Uterus (tissue), 4 donors: ENCODE measurements at places on chromosomes 12 and 14. TPM values are rescaled to one million over a fixed set of nuclear protein-coding genes. Genes with fewer than 3 reads are reported as not detected.

GRCh38 chr12:122363782-122364181 lies 58.7 kb downstream of the CLIP1 start:
- no peaks in the 10 kb centered on the region for H3K27me3 ChIP-seq
- H3K4me1 ChIP-seq = no peaks in the 10 kb centered on the region
- H3K36me3 ChIP-seq = no peaks in the 10 kb centered on the region
- DNase-seq = no peak
- H3K4me3 ChIP-seq = no peak overlapping the region

The TOMM20L gene
- not detected for total RNA-seq

GRCh38 chr12:82583756-82584155 lies 103.0 kb upstream of the TMTC2 start:
- no peak for DNase-seq
- H3K4me3 ChIP-seq = no peak overlapping the region
- no peaks in the 10 kb centered on the region for H3K36me3 ChIP-seq
- no peaks in the 10 kb centered on the region for H3K27me3 ChIP-seq

DNA sequence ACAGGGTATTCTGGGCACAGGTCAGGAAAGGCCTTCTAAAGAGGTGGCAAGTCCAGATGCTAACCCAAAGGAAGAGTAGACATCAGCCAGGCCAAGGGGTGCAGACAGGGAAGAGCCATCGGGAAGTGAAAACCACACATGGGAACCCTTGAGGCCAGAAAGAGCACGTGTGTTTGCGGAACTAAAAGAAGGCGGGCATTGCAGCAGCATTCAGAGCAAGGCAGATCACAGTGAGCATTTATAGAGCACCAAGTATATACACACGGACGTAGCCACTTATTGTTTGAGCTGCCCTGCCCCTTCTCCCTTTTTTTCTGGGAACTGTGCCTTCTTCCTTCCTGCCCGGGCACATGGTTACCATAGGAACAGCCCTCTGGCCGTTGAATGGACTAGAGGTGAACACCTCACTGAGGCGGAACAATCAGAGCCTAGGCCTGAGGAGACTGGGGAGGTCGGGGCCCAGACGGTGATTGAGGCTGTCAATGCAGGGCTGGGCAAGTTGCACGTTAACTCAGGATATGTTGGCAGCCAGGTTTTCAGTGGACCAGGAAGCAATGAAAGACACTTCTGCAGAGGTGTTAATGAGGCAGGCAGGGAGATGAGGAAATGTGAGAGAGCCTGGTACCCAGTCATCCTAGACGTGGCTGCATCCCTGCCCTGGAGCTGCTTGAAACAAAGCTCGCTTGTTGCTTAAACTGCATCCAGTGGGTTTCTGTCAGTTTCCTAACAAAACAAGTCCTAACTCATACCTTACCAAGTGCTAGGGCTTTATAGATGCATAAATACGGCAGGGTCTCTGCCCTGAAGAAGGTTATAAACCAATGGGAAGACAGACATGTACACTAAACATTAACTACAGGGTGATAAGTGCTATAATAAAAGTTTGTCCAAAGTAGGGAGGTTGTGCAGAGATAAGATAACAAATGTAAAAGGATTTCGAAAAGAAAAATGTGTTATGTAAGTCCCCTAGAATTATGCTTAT lies 34.2 kb downstream of the MOAP1 start:
- no peaks in the 10 kb centered on the region for H3K36me3 ChIP-seq
- H3K27me3 ChIP-seq = no peaks in the 10 kb centered on the region
- no peak overlapping the region for H3K27ac ChIP-seq
- no peak overlapping the region for H3K4me3 ChIP-seq

DNA sequence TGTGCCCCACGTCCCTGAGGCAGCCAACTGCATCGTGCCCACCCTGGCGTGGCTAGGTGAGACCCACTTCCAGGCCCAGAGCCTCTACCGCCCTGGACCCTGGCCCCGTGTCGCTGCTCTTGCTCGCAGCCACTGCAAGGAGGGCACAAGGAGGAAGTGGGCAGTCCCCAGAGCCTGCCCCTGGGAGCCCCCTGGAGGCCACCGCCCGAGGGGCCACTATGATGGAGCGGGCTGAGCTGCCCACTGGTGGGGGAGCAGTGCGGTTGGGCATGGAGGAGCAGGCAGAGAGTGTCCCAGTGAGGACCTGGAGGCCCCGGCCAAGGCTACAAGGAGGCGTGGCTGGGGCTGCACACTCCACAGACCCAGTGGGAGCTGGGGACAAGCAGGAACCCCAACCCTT lies 323.6 kb downstream of the PCNX1 start:
- no peaks in the 10 kb centered on the region for H3K36me3 ChIP-seq
- H3K27me3 ChIP-seq = no peaks in the 10 kb centered on the region
- DNase-seq = no peak

- DNase-seq = peak; percentile 70
- H3K27ac ChIP-seq = peak overlapping the region; percentile 82
- H3K4me3 ChIP-seq = no peak overlapping the region
- H3K36me3 ChIP-seq = no peaks in the 10 kb centered on the region
- H3K4me1 ChIP-seq = peaks cover 14% of the 10 kb centered on the region
These were observed 59.6 kb upstream of the NCOR2 start for GRCh38 chr12:124626971-124627411.

DNA sequence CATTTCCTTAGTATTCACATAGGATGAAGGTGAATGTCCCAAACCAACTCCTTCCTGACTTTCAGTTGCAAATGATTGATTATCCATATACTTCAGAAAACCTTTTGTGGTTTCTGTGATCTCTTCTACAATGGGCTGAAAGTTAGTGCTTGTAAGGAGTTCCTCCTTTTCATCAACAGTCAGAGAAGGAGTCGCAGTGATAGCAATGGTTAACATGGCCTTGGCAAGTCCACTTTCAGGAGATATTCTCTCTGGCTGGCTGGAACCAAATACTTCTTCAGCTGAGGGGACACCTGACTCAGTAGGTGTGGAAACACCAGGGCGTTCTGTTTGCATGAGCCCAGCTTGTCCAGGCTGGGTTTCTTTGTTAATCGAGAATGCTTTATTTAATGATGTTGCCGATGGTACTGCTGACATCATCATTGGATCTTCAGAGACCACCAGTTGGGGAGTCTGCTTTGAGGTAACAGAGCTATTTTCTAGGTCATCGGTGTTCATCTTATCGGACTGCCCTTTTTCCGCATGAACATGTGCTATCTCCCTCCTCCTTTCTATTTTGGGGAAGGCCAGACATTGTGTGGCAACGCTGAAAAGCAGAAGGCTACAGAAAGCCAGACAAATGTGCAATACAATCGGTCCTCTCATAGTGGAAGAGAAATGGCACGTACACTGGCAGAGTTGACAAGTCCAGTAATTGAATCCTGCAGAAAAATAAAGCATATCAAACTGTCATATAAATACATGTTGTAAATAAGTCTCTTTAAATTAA lies 13.1 kb downstream of the ARMH4 start:
- H3K4me1 ChIP-seq = no peaks in the 10 kb centered on the region
- H3K27me3 ChIP-seq = no peaks in the 10 kb centered on the region
- no peaks in the 10 kb centered on the region for H3K36me3 ChIP-seq
- H3K27ac ChIP-seq = no peak overlapping the region
- no peak for DNase-seq

The CLEC4E gene
- not detected for total RNA-seq

The TMPRSS12 gene
- not detected for total RNA-seq

GRCh38 chr12:56333197-56333678 lies 562 bp downstream of the PAN2 start:
- no peaks in the 10 kb centered on the region for H3K36me3 ChIP-seq
- no peaks in the 10 kb centered on the region for H3K4me1 ChIP-seq
- peak overlapping the region; percentile 98 for H3K27ac ChIP-seq
- H3K27me3 ChIP-seq = no peaks in the 10 kb centered on the region
- H3K4me3 ChIP-seq = peak overlapping the region; percentile 68

DNA sequence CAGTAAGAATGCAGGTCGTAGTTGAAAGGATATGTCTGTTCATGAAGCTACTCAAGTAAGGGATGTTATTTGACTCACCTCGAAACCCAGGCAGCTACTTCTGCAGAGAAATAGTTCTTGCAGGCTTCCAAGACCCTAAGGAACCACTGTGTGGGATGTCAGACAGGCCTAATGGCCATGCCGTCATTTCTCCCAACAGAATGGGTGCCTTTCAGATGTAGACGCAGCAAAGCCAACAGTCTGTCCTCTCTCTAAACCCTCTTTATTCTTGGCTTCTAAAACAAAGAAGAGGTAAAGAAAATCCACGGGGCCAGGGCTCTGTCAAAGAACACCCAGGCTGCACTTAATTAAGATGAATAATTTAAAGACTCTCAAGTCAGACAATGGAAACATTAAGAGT lies 19.0 kb upstream of the ACTN1 start:
- no peak overlapping the region for H3K4me3 ChIP-seq
- H3K27ac ChIP-seq = no peak overlapping the region
- H3K36me3 ChIP-seq = no peaks in the 10 kb centered on the region
- H3K4me1 ChIP-seq = no peaks in the 10 kb centered on the region
- DNase-seq = no peak

DNA sequence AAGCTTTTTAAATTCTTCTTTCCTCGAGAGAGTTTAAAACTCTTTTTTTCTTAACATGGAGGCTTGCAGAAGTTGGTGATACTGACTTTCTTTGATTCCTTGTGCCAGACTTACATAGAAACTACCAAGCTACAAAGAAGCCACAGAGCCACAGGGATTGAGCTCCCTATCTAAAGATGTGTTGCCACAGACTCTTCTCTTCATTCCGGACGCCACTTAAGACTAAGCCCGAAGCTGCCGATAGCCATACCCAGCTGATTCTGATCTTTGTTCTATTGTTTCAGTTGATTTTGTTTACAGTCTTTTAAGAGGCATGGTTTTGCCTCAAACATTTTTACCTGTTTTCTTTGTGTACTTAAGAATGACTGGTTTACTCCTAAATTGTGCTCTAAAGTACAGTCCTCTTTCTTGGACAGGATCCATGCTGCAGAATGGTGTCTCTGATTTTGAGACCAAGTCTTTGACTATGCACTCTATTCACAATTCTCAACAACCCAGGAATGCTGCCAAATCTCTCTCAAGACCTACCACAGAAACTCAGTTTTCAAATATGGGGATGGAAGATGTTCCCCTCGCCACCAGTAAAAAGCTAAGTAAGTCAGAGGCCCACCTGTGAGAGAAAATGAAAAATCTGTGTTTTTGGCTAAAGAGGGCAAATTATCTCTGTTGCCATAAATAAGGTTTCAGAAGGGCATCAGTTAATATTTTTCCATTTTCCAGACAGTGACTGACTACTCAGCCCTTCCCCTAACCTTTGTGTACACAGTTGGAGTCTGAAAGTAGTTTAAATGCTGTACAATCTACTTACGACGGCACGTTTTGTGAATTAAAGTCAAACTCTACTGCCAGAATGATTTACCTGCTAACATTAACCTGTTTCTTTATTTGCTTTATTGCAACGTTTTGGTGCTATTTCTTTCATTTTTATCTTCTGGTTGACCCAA lies 42.1 kb upstream of the KCNH3 start:
- no peaks in the 10 kb centered on the region for H3K4me1 ChIP-seq
- no peak overlapping the region for H3K27ac ChIP-seq
- H3K36me3 ChIP-seq = no peaks in the 10 kb centered on the region
- no peak overlapping the region for H3K4me3 ChIP-seq

DNA sequence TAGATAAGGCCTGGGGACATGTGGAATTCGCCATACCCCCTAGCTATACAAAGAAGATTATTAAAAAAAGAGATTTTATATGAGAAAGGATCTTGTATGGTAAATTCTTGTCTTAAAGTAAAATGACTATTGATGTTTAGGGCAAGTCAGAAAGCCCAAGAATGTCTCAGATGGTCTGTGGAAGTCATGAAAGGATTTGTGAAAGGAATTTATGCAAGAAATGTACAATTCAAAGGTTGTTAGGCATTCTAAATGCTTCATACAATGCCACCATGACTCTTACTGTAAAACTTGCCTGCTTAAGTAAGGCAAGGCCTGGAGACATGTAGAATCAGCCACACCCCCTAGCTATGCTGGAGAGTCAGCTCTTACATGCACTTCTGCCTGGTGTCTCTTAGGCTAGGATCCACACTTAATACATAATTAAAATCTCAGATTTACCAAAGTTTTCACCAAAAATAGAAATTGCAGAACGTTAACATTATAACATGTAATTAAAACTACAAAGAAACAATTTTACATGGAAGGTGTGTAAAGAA lies 8.9 kb upstream of the ETNK1 start:
- H3K27ac ChIP-seq = no peak overlapping the region
- H3K4me3 ChIP-seq = no peak overlapping the region
- no peaks in the 10 kb centered on the region for H3K36me3 ChIP-seq
- H3K4me1 ChIP-seq = no peaks in the 10 kb centered on the region
- H3K27me3 ChIP-seq = no peaks in the 10 kb centered on the region

GRCh38 chr14:55451398-55451797 lies 11.0 kb upstream of the TBPL2 start:
- H3K36me3 ChIP-seq = no peaks in the 10 kb centered on the region
- H3K4me3 ChIP-seq = no peak overlapping the region
- no peak overlapping the region for H3K27ac ChIP-seq

The HSP90B1 gene
- 475 TPM for total RNA-seq

The ITGB7 gene
- total RNA-seq = 2.0 TPM

The PTPRB gene
- total RNA-seq = 107 TPM

DNA sequence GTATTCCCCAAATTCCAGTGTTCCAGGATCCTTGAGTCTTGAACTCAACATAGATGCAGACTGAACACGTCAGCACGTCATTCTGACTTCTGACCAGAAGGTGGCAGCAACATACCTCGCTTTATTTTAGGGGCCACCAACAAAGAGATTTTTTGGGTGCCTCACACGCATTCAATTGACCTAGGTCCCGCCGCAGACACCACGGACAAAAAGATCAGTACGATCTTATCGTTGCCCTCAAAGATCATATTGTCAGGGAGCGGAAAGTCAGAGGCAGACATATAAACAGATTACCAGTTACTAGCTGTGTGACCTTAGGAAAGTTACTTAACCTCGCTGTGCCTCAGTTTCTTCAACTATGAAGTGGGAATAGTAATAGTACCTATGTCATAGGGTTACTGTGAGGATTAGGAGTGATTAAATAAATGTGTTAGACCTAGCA lies 6.5 kb upstream of the PRPH start:
- H3K4me1 ChIP-seq = no peaks in the 10 kb centered on the region
- no peak overlapping the region for H3K27ac ChIP-seq
- DNase-seq = peak; percentile 57
- no peaks in the 10 kb centered on the region for H3K27me3 ChIP-seq
